Spleen (tissue), 13 donors: ENCODE measurements at places on chromosomes 4 and X.

DNA sequence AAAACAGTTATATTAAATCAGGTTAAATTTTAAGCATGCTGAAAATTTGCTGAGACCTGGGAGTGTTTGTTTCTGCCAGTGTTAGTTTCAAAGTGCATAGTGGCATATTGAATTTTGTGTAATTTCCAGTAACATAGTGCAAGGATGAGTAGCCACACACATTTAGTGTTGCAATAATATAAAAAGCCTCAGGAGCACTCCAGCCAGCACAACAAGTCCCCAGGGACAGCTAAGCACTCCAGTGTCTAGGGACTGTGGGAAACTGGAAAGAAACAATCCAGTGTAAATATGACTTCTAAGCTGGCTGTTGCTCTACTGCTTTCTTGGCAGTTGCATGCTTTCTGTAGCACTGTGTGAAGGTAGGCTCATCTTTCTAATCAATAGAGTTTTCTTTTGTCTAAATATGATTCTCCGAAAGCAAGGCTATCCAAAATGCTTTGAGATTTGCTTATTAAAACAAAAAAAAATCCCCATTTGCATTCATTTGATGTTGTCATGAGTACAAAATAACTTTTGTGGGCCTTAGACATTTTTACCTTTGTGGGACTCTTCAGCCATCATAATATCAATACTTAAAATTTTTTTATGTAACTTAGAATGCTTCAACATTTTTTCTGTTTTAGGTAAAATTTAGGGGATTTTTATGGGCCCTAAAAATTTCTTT is 24.2 kb upstream of the CXCL2 start:
- no peak for DNase-seq

DNA sequence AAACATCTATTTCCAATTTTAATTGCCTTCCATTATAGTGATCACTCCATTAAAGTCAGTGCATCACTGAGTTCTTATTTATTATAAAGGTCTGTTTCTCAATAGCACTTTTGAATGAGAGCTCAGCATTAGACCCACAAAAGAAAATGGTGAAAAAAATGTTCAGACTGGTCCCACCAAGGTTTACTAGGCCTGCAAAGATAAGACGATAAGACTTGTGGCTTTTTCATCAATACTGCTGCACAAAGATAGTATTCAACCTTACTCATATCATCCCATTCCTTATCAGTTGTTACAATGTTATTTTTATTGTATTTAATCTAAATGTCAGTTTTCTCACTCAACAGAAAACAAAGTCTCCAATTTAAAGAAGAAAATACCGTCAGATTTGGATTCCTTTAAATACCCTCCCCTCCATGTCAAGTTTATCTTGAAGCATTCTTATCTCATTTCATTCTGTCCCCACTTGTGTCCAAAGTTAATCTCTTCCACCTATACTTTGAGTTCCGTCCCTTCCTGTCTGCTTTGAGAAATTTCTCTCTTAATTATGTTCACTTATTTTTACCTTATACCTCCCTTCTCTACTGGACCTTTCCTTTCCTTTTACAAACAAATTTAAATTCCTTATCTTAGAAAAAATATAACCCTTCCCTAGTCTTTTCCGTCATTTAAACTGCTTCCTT is 140.0 kb downstream of the GASK1B start:
- no peak for DNase-seq

- DNase-seq = no peak
Measured at GRCh38 chr4:168882650-168883233, 127.3 kb downstream of the CBR4 start.

DNA sequence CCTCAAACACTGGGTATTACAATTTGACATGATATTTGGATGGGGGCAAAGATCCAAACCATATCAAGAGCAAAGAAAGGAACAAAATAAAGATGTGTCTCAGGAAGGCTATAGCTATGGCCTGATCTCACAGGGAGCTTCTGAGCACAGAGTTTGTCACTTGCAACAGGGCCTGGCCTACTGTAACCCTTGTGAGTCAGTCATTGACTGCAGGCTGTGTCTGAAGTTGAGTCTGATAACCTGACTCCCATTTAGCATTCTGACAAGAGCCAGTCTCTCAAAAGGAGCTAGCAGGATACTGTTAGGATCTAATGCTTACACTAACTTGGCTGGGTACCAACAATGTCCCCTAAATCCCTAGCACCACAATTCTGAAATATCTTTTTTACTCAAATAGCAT is 612.5 kb upstream of the TECRL start:
- DNase-seq = no peak

- no peak for DNase-seq
Measured at GRCh38 chrX:110021258-110022022, 18.5 kb downstream of the TMEM164 start.

DNA sequence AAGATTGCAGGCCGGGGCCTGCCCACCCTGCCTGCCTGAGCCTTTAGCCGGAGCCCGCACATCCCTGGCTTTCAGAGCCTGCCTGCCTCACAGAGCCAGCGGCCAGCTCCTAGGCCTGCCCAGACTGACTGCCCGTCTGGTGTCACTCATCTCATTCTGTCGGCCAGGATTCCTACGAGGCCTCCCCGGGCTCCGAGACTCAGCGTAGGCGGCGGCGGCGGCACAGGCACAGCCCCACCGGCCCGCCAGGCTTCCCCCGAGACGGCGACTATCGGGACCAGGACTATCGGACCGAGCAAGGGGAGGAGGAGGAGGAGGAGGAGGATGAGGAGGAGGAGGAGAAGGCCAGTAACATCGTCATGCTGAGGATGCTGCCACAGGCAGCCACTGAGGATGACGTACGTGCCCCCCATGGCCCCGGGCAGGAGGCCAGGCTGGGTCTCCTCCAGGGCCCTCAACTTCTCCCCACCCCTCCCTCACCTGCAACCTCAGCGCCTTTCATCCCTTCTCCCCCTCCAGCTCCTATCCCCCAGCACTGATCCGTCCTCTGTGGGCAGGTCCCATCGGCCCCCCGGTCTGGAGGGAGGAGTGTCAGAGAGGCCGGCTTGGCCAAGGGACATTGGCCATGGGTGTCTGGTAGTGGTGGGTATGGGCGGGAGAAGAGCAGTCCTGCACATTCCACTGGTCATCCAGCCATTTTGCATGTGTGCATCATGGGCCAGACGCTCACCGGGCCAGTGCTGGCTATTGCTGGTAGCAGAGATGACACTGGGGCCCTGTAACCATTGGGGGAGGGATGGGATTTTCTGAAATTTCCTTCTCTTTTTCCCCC is 22.6 kb upstream of the UBA1 start:
- peak; percentile 55 for DNase-seq

- no peak for DNase-seq
Measured at GRCh38 chr4:95572304-95572991, 23.7 kb upstream of the UNC5C start.

GRCh38 chr4:71456841-71457240 is 118.0 kb downstream of the SLC4A4 start:
- DNase-seq = no peak

DNA sequence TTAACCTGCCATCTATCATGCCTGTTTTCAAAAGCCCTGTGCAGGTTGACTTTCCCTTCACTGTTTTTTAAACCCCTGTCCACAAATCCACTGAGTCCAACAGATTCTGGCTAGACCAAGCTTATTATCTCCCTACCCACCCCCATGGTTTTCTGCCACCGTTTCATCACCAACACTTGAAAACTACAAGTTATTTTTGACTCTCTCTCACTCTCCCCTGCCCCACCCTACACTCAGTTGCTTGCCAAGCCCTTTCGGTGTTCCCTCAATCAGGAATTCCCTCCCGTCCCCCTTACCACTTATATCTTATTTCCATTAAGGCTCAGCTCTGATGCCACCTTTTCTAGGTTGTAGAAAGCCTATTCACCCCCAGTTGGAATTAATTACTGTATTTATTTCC is 29.7 kb downstream of the ATG4A start:
- no peak for DNase-seq

GRCh38 chr4:126888968-126889367 is 743.8 kb upstream of the INTU start:
- no peak for DNase-seq

- no peak for DNase-seq
Measured at GRCh38 chrX:54530357-54530900, 410 bp downstream of the GNL3L start.

- no peak for DNase-seq
Measured at GRCh38 chr4:37590016-37590415, 96.2 kb downstream of the RELL1 start.

DNA sequence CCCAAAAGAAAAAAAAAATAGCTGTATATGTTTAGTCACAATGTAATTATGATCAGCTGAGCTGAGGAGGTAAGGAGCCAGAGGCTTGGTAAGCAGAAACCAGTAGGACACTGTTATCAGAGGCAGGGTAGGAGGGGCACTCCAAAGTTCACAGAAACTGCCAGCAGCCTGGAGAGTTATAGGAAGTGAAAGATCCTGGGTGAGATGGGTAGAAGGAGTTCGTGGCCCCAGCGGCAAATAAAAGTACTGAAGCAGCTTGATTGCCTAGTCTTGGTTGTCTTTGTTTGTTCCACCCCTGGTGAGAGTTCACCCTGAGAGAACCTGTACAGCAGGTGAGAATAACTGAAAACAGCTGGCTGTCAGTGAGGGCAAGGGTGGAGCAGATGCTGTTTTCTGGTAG is 340.8 kb downstream of the ADGRL3 start:
- no peak for DNase-seq

- DNase-seq = peak; percentile 95
Measured at GRCh38 chr4:56908206-56909085, 746 bp downstream of the REST start.

- DNase-seq = no peak
Measured at GRCh38 chr4:62640296-62640695, 1440.2 kb downstream of the ADGRL3 start.

- DNase-seq = peak; percentile 81
Measured at GRCh38 chrX:47560179-47560933, 649 bp upstream of the ARAF start.

- DNase-seq = no peak
Measured at GRCh38 chrX:119399772-119400101, 601 bp downstream of the SLC25A43 start.

- no peak for DNase-seq
Measured at GRCh38 chrX:138128027-138128671, 562.2 kb downstream of the ZIC3 start.

DNA sequence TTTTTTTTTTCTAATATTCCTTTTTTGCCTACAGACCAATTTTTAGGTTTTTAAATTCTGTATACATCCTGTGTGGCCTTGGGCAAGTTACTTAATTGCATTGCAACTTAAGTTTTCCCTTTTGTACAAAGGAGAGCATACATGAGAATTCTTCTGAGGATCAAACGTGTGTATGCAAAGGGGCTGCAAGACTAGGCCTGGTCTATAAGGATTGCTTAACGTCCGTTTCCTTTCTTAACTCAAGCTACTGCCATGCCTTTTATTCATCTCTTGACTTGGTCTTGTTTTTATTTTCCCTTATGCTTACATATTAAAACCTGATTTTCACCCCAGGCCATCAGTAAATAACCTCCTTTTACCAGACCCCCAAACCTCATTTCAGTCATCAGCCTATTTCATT is 13.6 kb downstream of the RBPJ start:
- DNase-seq = no peak

- DNase-seq = no peak
Measured at GRCh38 chr4:71930459-71930858, 101.3 kb upstream of the NPFFR2 start.
